ENCODE measurements at places on chromosomes 5 and 9.

- DNase-seq, result no peak
Measured at GRCh38 chr9:129504404-129504803, 116.5 kb downstream of the C9orf50 start.

DNA sequence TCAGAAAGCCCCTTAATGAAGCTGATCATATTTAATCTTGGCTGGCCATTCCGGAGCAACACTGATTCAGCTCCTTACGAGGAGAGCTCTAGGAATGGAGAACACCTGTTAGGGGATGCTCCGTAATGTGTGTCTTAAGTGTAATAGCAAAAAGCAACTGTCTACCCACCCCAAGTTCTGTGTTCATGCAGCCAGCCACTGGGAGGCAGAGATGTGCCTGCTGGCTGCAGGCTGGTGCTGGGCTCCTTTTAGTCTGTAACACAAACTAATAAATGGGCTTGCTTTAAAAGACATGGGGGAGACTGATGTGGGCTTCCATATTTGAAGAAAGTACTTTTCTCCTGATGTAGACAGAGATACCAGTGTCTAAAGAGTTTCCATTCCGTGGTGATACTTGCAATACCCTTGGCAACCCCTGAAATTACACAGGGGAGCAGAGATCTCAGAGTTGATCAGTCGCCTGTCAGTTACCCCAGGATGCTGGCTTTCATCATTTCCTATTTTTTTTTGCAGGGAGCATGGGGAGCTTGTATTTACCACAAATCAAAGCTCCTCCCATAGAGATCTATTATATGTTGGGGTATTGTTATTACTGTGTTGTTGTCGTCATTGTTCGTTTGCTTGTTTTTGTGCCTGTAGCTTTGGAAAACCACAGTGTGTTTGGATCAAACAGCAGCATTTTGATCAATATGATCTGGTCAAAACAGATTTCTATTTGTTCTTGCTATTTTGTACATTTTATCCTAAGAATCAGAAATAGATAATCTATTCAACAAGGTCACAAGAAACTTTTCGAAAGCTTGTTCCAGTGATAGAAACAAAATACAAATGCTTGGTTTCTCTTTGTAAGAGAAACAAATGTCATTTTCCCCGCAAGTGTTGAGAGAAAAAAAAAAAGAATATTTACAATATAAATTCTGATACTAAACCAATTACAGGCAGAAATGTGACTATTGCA, 65.8 kb downstream of the MTX3 start:
- no peak for DNase-seq

DNA sequence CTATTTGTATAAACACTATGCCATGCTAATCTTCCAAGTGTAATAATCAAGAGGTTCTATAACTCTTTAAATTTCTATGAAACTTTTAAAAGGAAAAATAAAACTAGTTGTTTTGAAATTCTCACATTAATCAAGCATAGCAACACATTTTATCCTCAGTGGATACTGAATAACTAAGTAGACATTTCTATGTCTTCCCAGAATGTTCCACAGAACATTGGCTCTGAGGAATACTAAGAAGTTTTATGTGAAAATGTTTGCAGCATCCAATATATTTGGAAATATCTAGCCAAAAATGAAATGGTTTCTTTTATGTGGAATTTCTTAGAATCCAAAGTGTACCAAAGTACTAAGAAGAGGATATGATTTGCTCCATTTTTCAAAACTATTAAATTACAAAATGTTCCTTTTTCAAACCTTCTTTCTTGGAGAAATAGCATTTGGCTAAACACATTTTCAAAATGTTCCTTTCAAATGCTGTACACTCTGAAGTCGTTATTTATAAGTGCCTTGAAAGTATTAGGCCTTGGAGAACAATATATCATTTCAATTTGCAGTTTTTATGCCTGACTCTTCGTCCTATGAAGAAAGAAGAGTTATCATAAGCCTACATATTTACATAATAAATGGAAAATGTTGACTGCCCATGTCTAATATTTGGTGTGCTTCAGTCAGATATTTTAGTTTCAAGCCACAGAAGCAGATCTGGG, 175.6 kb upstream of the COX7C start:
- DNase-seq, result no peak

DNA sequence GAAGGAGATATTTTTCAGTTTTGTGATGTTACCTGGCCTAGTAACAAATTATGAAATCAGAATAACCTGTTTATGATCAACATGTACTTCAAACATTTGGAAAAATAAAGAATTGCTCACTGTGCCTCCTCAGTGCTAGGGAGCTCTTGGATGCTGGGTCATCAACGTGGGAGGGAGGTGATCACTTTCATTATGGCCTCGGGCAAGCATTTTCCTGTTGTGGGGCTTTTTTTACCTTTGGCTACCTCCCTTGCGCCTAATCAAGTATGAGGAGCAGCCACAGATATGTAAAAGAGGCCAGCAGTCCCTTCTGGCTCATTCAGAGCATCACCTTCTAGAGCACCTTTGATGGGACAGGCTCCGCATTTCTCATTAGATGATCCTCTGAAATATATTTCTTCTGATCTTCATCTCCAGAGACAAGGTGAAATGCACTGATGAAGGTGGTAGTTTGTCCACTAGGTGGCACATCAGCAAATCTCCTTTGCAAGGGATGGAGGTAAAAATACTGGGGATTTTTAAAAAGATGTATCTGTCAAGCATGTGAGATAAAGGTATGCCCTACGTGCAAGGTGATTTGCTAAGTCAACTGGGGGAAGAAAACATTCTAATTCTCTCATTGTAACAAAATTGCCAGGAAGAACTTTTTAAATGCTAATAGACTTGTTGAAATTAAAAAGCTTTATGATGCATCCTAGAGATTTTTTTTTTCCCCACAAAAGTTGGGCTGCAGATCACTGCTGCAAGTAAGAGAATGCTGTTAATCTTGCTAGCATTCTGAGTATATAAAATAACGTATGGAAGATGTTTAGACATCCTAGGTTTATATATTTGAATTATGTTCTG, 218.2 kb downstream of the MAST4 start:
- DNase-seq, result no peak

GRCh38 chr5:55143624-55144023, 16.3 kb upstream of the GPX8 start:
- no peak for DNase-seq

- no peak for DNase-seq
Measured at GRCh38 chr9:81777482-81777881, 88.1 kb upstream of the TLE1 start.

DNA sequence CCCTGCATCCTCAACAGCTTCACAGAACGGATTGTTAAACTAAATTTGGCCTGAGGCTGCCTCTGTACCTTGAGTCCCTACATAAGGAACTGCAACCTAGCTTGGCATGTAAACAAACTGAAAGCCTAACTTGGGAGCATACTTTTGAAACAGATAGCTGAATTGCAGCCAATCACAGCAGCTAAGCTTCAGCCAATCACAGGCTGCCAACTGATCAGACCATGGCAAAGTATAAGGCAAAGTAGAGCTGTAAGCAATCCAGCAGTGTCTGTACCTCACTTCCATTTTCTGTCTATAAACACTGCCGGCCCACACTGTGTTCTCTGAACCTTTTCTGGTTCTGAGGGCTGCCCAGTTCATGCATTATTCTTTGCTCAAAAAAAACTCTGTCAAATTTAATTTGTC, 8.9 kb upstream of the ZNF483 start:
- no peak for DNase-seq

GRCh38 chr9:113154471-113154870, 3.7 kb downstream of the SLC31A2 start:
- DNase-seq, result no peak

- DNase-seq, result no peak
Measured at GRCh38 chr9:123378025-123378424, 22.0 kb downstream of the CRB2 start.

DNA sequence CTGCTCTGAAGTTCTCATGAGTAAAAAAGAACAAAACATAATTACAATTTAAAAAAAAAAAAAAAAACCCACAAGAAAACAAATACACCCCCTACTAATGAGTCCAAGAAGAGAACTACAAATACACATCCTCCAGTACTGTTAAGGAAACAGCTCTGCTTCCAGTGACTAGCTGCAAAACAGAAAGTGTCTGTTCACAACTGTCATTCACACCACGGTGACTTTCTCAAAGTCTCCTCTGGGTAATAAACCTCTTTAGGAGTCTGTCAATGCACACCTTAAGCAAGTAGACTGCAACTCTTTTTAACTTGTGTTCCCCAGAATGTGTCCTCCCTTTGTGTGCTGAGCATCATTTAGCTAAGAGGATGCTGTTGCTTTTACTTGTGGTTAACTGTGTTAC, 6.2 kb downstream of the REEP5 start:
- DNase-seq, result no peak

GRCh38 chr5:76926329-76927105, 26.3 kb upstream of the CRHBP start:
- DNase-seq, result no peak

DNA sequence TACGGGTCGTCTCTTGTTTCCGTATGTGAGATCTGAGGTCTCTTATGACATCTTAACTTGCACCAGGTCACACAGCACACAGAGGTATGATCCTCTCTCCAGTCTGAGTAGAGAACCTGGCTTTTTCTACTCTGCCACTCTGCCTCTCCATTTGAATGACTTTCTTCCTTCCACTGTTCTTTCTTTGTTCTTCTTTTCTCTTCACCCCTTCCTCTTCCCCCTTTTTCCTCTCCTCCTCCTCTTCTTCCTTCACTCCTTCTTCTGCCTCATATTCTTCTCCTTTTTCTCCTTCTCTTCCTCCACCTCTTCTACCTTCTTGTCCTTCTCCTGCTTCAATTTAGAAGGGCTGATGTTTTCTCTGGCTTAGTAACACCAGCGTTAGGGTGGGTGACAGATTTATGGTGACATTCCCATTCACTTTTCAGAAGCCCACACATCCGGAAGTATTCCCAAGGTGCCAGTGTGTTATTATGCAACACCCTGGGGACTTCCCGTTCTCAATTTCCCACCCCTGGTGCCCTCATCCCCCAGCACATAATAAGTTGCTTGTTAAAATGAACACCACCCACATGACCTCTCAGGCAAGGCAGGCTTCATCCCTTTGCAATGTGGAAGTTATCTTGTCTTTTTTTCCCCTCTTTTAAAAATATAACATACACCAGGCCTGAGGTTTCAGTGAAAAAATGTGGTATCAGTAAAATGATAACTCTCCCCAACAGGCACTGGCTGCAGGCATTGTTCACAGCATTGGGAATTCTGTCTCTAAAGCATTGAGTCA, 122.0 kb downstream of the PAPPA start:
- DNase-seq, result no peak

Data from effector memory CD4-positive, alpha-beta T cell (primary cell).